ENCODE measurements at places on chromosomes 6 and 20.
A peak's percentile ranks its signal among the peaks of the same experiment; 100 is the strongest.

DNA sequence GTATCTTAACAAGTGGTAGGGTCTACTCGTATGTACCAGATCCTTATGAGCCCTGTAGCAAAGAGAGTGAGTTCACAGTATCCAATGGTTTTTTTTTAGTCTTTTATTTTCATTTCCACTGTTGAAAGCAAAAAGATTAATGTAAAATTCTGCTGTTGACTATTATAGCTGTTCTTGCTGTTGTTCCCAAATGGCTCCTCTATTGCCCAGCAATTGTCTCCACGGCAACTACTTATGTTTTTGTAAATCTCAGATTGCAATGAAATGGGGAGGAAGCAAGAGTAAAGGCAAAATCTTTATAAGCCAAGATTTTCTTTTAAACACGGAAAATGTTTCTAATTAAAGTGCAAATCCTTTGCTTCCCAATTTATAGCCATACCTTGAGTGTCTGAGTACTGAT lies 406.1 kb downstream of the EPM2A start:
- no peak for DNase-seq

GRCh38 chr6:33427585-33428223 lies 7.8 kb downstream of the SYNGAP1 start:
- DNase-seq = peak; percentile 28

DNA sequence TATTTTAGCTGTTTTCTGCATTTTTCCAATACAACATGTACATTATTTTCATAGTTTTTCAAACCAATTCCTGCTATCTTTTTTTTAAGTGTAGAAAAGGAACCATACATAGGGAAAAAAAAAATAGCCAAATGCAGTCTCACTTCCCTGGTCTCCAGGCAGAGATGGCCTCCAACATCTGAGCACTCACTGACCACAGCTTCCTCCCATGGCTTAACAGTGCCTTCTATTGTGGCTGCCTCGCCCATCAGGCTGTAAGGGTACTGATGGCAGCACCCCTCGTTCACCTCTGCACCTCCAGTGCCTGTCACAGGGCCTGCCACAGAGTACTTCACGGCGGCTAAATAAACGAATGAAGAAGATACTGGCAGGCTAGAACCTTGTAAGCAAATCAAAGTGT lies 591.1 kb downstream of the PTPRT start:
- DNase-seq = no peak

- no peak for DNase-seq
These were observed 16.1 kb downstream of the JPH2 start for GRCh38 chr20:44170816-44171410.
